Nephron progenitor cell (in vitro differentiated cells): ENCODE measurements at places on chromosomes 7 and 10.

- DNase-seq, result no peak
These were observed 56.8 kb upstream of the SVIL start for GRCh38 chr10:29691564-29692072.

DNA sequence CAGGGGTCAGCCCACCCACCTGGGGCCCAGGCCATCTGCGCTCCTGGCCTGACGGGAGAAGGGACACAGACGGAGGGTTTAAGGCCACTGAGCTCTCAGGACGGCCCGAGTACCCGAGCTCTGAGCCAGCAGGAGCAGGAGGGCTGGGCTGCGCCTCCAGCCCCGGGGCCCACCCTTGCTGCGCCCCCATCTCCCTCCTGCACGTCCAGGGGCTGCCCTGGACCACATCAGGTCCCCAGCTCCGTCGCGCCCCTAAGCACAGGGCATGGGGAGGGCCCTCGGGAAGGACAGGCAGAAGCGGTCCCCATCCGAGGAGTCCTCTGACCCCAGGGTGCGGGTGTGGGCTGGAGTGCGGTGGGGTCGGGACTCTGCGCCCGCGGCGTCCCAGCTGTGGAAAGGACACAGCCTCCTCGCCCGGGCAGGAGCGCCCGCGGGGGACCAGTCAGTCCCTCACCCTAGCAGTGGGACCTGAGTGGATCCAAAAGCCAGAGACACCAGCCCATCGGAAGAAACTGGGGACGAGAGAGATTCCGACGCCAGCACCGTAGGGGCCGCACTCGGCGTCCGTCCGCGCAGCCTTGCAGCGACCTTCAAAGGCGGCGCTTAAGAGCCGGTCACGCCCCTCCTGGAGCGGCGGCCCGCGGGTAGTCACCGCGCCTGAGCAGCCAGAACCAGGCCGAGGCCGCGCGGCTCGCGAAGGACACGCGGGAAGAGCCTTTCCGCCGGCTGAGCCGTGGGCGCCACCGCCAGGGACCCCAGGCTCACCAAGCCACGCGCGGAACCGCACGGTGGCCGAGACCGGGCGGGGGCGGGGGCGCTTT lies 15.9 kb downstream of the CAMK2B start:
- DNase-seq, result peak; percentile 79

GRCh38 chr10:12482587-12482986 lies 133.2 kb downstream of the CAMK1D start:
- peak; percentile 36 for DNase-seq

- DNase-seq, result no peak
These were observed 33.4 kb downstream of the ADAP1 start for GRCh38 chr7:921071-921461.

DNA sequence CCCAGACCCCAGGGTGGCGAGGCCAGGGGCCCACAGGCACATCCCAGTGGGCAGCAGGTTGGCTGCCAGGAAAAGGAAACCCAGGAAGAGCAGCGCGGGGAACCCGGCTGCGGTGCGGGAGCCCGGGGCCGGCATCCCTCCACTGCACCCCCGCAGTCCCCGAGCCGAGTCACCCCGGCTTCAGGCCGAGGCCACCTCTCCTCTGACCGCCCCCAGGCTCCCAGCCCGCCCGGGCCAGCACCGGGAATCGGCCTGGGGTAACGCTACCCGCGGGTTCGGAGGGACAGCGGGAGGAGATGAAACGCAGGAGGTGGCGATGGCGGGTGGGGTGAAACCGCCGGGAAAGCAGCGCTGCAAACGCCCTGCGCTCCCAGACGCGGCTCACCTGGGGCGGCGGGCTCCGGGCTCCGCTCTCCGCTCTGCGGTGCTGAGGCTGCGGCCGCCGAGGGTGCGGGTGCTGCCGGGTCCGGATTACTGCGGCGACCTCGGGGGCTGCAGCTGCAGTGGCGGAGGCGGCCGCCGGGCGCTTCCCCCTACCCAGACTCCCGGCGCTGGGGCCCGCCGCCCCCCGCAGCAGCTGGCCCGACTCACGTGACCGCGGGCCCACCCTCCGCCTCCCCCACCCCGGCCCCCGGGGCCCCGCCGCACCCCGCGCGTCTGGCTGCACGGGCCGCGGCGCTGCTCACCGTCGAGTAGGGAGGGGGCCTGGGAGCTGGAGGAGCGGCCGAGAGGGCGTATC lies at the start of gene SCRN1:
Gene SCRN1 (minus strand): TSS at position 545 of the 739 bp plus-strand sequence. CDS start 20,734 bp downstream, outside the sequence.
- peak; percentile 72 for DNase-seq

DNA sequence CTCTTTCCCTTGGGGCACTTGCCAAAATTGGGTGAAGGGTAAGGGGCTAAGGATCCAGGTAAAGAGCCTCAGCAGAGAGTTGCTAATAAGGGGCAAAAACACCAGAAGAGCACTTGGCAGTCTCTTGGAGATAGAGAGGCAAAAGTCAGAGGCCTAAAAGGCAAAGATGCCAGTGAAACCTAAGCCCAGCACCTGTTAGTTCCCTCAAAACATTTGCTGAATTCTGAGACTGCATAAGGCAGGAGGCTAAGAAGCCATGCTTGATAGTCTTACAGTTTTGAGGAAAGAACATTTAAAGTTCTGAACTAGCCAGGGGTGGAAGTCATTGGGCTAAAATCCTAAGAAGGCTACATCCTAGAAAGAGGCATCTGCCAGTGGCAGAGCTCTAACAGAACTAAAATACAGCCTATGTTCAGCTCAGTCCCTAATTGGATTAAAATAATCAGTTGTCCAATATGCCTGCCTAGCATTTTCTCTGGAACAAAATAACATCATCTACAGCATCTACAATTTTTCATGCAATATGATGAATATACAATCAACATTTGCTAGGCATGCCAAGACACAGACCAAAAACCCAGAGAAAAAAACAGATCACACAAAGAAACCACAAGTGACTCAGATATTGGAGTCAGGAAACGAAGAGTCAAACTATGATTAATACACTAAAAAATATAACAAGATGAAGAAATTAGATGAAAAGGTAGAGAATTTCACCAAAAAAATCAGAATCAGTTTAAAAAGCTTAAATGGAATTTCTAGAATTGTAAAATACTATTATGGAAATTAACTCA lies 7.7 kb downstream of the HTR7 start:
- no peak for DNase-seq

DNA sequence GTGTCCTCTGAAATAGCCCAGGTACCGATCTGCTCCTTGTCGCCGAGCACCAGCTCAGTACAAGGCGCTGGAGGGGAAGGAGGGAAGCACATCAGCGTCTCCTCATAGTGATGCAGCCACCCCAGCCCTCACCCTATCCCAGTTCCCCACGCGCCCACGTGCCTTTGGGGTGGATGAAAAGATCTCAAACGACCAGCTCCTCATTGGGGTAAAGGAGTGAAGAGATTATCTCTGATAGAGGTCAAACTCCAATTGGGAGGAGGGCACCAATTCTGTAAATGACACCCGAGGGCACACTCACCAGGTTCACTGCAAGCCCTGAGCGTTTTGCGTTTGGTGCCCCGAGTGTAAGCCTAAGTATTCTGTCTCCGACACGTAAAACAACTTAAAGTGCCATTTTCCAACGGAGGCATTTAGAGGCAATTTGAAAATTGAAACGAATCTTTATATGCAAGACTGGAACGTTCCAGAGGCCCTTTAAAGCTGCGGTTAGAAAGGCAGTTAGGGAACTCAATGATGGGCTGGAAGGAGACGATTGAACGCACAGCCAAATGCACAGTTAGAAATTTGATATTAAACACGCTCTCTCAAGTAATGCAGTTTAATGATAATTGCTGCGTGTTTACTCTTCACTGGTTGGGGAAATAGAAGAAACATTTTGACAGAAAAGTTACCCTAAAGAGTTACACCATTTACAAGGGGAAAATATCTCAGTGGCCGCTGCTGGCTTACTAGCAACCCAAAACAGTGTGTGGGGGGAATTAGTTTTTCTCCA lies 8.9 kb upstream of the EMX2 start:
- DNase-seq, result no peak

GRCh38 chr10:108850138-108850854 lies 1073.0 kb downstream of the XPNPEP1 start:
- no peak for DNase-seq

- DNase-seq, result no peak
These were observed 91.7 kb downstream of the CYP26A1 start for GRCh38 chr10:93165367-93165766.

GRCh38 chr10:60806921-60807320 lies 28.6 kb downstream of the CDK1 start:
- no peak for DNase-seq

DNA sequence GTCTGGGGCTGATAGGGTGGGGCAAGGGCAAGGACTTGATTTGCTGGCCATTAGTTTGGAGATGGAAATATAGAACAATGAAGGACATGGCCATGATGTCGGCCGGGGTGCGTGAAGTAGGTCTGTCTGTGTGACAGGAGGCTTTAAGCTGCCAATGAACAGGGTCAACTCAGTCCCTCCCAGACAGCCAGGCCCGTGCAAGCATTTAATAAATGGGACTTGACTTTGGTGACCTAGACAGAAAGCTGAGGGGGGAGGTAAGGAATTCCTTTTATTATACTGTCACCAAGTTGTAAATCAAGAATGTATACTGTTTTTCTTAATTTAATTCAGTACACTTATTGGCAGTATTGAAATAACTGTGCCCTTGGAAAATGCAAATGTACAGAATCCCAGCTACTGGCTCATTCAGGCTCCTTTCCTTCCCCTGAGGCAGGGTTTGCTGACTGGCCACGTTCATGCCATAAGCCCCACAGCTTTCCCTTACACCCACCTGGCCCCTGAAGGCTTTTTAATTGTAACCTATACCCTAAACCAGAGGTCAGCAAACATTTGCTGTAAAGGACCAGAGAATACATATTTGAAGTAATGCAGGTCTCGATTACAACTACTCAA lies 87.2 kb downstream of the WIPF3 start:
- no peak for DNase-seq

- DNase-seq, result no peak
These were observed 74.8 kb downstream of the FAM185A start for GRCh38 chr7:102823390-102824119.

DNA sequence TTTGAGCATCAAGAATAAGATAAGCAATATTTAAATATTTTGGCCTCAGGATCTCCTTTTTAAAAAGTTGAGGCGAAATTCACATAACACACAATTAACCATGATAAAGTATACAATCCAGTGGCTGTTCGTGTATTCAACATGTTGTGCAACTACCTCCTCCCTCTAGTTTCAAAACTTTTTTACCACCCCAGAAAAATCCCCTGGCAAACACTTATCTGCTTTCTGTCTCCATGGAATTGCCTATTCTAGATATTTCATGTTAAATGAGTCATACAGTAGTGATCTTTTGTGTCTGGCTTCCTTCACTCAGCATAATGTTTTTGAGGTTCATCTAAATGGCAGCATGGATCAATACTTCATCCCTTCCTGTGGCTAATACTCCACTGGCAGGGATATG lies 31.8 kb upstream of the IL15RA start:
- no peak for DNase-seq

DNA sequence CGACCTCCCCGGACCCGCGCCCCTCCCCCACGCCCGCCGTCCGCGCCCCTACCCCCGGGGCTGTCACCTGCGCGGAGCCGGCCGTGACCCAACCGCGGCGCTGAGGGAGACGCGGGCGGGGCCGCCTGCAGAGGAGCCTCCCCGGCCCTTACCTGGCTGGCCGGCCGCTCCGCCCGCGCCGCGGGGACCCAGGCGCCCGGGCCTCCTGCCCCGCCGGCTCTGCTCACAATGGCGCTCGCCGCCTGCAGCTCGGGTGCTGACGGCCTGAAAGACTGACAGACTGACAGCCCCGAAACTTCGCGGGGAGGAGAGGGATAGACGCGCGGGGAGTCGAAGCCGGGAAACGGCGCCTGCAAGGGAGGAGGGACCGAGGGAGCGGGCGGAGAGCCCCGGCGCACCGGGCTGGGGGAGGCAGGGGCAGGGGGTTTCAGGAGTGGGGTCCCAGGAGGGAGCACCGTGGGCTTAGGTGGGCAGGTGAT lies 393 bp downstream of the ZNF467 start:
- DNase-seq, result peak; percentile 65

DNA sequence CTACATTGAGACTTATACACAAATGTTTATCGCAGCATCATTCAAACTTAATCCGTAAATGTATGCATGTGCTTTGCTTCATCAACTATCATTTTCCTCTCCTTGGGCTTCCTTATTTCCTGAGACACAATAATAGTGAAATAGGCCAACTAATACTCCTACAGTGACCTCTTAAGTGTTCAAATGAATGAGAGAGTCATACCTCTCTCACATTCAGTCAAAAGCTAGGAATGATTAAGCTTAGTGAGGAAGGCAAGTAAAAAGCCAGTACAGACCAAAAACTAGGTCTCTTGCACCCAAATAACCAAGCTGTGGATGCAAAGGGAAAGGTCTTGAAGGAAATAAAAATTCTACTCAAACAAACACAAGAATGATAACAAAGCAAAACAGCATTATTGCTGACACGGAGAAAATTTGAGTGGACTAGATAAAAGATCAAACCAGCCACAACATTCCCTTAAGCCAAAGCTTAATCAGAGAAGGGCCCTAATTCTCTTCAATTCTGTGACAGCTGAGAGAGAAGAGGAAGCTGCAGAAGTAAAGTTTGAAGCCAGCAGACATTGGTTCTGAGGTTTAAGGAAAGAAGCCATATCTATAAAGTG lies 72.3 kb downstream of the GLCCI1 start:
- no peak for DNase-seq

- DNase-seq, result no peak
These were observed 55.3 kb downstream of the SLC25A13 start for GRCh38 chr7:96266580-96266979.

DNA sequence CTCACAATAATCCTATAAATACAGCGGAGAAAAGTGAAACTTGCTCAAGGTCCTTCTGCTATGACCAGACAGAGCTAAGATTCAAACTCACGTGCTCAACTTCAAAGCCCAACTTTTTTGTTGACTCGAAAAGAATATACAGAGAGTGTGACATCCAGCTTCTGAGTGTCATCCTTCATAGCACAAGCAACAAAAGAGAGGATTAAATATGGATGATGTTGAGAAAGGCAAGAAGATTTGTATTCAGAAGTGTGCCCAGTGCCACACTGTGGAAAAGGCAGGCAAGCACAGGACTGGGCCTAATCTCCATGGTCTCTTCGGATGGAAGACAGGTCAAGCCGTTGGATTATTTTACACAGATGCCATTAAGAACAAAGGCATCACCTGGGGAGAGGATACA lies 2.1 kb upstream of the FAM3C start:
- DNase-seq, result no peak

DNA sequence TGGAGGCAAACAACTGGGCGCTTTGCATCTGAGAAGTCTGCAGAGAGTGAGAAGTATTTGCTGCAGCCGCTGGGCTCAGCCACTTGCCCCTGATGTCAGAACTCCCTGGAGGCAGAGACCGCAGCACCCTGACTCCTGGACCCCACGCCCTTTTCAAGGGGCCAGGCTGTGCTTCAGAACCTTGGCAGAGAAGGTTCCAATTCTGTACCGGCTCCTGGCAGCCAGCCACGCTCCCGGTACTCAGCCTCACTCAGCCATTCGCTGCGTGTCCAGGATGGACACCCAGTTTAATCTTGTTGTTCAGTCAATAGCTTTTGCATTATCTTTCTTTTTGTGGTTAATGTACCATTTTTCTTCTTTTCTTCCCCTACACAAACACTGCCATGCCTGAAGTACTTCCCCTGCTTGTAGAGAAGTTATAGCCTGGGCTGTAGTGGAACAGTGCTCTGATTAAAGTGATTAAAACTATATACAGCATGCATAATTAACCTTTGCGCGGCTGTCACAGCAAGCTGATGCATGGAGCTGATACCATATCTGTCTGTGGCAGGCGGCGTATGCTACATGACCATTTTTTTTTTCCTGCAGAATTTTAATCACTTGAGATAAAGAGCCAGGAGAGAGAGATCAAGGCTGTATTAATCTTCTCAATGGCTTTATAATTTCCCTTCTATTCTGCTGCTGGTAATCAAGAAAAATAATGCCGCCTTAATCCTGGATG lies 578.5 kb downstream of the SDK1 start:
- no peak for DNase-seq
